NCI-H524 treated with DMSO at 0.1 percent for 48 hours (cell line): ENCODE measurements at places on chromosomes 5 and 9.

- no peak for DNase-seq
These were observed 58.9 kb upstream of the ARAP3 start for GRCh38 chr5:141740885-141741284.

DNA sequence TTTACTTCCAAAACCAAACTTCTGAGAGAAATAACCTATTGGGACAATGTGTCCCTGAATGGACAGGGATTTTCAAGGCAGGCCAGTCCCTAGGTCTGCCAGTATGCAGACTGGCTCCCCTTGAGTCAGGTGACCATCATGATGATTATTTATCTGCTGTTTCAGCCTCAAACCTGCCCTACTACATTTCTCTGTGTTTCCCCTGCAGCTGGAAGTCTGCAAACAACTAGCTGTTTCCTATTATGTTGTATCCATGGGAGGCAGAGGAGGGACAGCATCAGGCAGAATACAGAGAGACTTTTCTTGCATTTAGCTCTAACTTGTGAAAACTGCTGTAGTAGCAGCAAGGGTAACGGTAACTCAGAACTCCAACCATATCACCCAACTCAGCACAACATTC is 36.2 kb upstream of the IFNK start:
- DNase-seq, result no peak

DNA sequence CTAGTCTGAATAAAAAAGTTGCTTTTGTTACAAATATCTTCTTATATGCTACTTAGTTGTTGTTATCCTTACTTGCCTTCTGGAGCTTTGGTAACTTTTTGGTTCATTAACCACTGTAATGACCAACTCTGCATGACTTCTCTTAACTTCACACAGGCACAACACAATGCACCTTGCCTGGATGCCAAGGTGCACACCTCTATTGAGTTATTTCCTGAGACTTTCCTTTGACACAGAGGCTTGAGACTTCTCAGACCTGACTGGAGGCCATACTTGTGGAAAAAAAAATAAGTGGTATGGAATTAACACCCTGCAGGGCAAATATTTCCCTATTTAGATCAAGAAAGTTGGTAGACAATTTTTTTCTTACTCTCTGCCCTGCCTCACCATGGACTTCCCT is 1925.6 kb downstream of the EFNA5 start:
- no peak for DNase-seq

DNA sequence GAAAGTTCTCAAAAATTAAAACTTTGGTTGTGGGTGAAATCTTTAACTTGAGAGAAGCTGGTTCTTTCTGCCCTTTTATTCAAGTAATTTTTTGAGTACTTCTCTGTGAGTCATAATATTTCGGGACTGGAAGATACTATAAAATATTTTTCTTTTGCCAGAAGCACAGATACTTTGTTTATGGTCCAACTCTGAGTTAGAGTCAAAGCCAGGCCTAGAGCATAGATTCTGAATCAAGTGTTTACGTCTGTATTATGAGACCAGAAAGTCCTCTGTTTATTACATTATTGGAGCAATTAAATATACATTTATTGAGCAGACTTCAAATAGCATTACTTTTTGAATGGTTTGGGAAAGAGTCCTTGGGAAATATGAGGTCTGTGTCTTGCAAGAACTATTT is 187.9 kb downstream of the FER start:
- no peak for DNase-seq

- no peak for DNase-seq
These were observed 101.9 kb downstream of the CD180 start for GRCh38 chr5:67094476-67095300.

DNA sequence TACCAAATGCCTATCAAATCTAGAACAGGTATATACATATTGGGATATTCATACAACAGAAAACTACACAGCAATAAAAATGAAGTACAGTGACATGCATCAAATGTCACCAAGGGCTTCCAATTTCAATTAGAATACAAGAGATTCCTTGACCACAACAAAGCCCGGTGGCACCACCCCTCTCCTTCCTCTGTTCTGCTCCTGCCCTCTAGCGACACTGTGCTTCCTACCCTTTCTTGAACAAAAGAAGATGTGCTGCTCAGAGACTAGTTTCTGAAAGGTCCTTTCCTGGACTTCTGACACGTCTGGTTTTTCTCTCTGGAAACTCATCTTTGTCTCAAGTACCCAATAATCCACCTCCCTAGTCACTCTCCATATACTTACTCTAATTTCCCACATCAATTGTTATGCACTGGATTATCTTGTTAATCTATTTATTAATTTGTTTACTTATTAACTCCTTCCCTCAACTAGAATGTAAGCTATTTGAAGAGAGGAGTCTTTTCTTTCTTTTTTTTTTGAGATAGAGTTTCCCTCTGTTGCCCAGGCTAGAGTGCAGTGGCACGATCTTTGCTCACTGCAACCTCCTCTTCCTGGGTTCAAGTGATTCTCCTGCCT is 70.4 kb upstream of the CTSV start:
- DNase-seq, result no peak

- DNase-seq, result no peak
These were observed 618 bp downstream of the TNPO1 start for GRCh38 chr5:72817076-72817481.

DNA sequence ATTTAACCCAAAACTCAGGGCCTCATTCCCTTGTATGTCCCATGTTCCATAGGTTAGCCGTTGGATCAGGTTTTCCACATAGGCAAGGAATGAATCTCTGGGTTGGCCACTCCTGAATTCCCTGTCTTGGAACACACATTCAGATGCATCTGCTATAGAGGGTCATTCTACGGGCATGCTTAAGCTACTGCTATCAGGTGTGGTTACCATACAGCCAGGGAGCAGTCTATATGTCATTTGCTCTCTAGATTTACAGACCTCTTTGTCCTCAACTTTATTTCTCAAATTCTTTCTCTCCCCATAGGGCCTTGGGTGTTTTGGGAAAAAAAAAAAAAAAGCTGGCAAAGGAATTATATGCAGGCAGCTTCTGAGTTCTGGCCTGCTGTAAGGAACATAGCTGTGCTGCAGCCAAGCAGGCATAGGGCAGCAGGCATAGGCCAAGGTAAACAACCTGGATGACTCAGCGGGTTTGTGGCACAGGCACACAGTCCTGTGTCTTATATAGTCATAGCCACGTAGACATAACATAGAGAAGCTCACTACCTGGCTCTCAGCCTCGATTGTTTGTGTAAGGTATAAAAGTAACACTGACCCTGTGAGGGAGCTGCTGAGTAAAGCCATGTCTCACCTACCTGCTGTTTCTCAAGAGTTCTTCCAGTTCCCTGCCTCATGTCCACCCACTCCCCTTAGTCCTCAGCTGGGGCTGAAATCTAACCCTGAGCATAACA is 141.5 kb downstream of the OSTF1 start:
- no peak for DNase-seq

DNA sequence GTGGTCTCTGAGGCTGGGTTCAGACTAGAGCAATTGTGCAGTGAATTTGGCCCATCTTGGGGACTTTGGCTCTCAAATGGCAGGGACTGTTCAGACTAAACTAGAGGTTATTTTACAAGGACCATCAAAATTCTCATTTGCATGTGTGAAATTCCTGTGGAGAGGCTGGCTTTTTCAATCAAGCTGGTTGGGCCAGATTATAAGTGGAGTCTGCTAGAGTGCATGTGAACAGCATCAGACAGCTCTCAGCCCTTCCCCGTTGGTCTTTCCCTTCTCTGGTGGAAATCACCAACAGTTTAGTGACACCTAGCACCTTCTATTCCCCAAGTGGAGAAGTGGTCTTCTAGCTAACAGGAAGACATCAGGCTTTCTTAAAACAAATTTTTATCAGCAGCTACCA is 301.3 kb downstream of the CWC27 start:
- DNase-seq, result no peak

- DNase-seq, result no peak
These were observed 12.1 kb upstream of the LAMC3 start for GRCh38 chr9:130996676-130997394.

DNA sequence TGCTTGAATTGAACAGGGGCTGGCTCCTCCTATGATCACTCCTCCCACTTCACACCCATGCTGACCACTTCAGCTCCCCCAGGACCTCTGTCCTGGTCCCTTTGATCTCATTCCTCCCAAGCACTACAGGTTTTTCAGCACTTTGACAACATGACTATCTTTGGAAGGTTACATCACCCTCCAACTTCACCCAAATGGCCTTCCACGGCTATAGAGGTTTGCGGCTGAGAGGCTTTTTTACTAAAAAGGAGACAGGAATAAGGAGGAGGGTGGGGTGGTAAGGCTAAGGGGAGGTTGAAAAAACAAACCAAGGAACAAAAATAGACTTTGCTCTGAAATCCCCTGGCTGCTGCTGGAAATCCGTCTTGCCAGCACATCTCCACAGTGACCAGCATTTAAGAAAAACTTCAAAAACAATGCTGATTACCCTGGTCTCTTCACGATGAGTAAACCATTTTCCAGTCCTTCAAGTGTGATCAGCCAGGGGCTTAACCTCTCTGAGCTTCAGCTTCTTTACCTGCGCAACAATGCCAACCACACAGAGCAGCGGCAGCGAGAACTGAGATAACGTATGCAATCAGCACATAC is 102.7 kb downstream of the DPYSL3 start:
- no peak for DNase-seq

GRCh38 chr5:56405116-56405908 is 172.2 kb upstream of the ANKRD55 start:
- no peak for DNase-seq

DNA sequence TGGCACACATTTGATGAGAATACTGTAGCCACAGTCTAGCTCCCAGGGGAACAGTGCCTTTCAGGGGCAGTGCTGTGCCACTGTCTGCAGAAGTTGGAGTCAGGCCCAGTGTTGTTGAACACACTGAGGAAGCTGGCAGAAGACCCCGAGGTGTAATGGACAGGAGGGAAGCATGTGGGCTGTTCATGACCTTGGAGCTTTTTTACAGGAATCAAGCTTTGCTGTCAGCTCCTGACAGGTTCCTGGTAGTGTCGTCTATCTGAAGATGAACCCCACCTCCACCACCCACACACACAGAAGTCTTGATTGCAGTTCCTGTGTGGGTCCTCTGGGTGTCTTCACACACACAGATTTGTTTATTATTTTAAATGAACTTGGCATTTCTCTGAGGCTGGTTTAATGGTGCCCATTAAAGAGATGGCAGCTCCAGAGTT is 40.3 kb upstream of the TNFAIP8 start:
- no peak for DNase-seq

DNA sequence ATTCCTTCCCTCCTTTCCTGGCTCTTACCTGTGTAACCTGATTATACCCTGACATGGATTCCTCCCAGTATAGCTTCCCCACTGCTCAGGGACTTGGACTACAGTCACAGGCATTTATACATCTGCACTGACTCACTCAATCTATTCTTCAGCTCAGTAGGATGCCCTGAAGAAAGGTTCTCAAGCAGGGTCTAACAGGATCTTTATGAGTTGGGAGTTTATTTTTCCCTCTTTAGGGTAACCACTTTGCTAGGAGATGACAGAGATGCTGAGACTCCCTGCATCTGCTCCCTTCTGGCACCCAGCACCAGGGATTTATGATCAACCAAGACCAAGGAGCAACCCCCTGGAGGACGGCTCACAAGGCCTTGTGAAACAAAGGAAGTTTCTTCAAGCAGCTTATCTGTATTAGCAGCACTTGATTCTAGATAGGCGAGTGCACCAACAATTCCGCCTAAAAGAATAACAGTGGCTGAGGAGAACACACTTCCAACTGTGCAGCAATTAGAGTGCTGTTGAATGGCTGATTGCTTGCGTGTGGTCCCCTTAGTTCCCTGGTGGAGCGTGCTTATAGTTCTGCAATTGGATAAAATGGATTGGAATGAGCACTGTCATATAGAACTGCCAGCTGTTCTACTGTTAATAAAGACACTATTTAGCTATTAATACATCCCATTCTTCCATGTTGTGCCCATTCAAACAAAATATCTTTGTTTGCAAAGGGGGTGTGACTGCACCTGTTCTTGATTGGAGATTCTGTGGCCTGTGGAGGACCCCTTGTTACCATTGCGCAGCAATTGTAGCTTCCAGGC is 482.6 kb downstream of the ZNF608 start:
- DNase-seq, result no peak

- DNase-seq, result no peak
These were observed 665.1 kb downstream of the CDH18 start for GRCh38 chr5:19322716-19323485.

- no peak for DNase-seq
These were observed 299.2 kb downstream of the SPOCK1 start for GRCh38 chr5:137199966-137200365.

DNA sequence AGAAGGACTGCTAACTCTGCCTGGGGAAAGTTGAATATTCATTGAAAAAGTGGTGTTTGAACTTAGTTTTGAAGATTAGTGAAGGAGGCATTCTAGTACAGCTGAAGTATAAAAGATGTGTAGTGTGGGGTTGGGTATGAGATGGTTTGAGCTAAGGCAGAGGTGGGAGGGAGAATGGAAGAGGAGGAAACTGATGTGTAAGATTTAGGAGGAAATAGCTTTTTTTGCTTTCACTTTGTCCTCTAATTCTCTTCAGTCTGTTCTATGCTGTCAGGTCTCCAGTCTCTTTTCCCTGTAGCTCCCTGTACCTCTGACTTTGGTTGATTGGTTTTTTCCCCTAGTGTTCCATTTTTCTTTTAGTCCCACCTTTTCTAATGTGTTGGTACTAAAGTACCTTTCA is 9.0 kb downstream of the CREBRF start:
- DNase-seq, result no peak

- no peak for DNase-seq
These were observed 20.0 kb downstream of the MRPS30 start for GRCh38 chr5:44828719-44829118.

DNA sequence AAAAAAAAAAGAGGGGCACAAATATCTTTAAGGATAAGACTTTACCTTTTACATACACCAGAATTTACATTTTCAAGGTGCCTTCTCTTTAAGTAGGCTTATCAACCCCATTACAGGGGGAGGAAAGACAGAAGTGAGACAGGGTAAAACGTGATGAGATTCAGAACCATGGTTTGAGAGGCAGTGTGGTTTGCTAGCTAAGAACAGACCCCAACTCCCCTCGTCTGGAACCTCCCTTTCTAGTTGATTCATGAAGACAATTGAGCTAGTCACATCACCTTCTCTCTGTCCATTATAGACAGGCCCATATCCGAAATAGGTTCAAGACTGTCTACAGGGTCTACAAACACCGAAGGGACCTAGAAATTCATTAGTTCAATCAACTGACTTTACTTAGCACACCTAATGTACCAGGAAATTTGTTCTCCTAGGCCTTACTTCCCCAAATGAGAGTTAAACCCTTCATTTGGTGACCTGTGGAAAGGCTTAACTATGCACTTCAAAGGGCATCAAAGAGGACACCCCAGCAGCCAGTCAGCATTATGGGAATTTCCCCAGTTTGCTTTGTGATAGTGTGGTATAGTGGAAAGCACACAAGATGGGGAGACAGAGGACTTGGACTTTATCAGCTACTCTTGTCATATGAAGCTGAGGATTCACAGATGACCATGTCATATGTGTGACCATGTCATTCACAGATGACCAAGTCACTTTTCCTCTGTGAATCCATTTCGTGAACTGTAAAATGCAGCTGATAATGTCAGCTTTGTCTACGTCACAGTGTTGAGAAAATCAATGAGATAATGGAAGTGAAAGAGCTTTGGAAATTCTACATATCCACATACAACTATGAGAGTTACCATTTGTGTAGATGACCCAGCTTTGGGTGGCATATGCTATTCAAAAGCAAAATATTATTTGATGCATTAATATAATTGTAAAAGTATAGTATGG is 40.2 kb upstream of the CYFIP2 start:
- DNase-seq, result no peak
